ENCODE measurements at places on chromosomes 4 and X.
A peak's percentile ranks its signal among the peaks of the same experiment; 100 is the strongest.

- H3K4me3 ChIP-seq: no peak overlapping the region
- H3K4me1 ChIP-seq: no peaks in the 10 kb centered on the region
- H3K27me3 ChIP-seq: peaks cover 2% of the 10 kb centered on the region
These were observed 43.0 kb upstream of the PDLIM5 start for GRCh38 chr4:94408549-94409374.

DNA sequence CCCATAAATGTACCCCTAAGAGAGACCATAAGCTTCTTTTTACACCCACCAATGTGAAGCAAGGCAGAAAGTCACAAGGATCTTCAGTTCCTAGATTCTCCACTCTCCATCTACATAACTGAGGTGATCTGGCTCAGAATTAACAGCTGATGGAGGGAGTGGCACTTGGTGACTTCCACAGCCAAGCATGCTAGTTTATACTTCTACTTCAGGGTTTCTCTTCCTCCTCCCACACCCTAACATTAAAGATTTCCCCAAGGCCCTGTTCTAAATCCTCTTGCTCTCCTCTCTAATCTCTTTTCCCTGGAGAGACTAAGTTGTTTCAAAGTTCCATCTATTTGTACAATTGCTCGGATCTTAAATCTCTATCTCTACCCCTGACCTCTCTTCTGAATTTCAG, 81.1 kb downstream of the MBNL3 start:
- DNase-seq: no peak
- no peaks in the 10 kb centered on the region for H3K36me3 ChIP-seq
- no peak overlapping the region for H3K27ac ChIP-seq
- no peaks in the 10 kb centered on the region for H3K4me1 ChIP-seq

- H3K4me1 ChIP-seq: no peaks in the 10 kb centered on the region
- H3K36me3 ChIP-seq: no peaks in the 10 kb centered on the region
- no peaks in the 10 kb centered on the region for H3K27me3 ChIP-seq
- H3K27ac ChIP-seq: no peak overlapping the region
- no peak overlapping the region for H3K4me3 ChIP-seq
These were observed 14.4 kb downstream of the C4orf46 start for GRCh38 chr4:158657291-158657690.

GRCh38 chr4:37767546-37767945, 58.9 kb upstream of the PGM2 start:
- no peak overlapping the region for H3K4me3 ChIP-seq
- H3K4me1 ChIP-seq: no peaks in the 10 kb centered on the region
- no peaks in the 10 kb centered on the region for H3K27me3 ChIP-seq
- no peaks in the 10 kb centered on the region for H3K36me3 ChIP-seq
- H3K27ac ChIP-seq: no peak overlapping the region

DNA sequence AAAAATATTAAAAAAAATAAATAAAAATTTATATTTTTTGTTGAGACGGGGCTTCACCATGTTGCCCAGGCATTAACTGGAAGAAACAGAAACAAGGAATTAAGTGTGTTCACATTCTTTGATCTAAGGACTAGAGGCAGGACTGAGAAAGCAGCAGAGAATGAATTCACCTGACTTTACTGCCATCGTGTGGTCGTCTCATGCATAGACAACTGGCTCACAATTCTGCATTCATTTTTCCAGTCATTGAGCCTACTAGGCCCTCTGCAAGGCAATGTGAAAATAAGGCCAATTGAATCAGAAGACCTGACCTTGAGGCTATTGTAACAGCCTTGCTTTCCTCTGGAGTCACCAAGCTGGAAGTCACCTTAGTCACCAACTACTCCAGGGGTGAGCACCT, 37.4 kb downstream of the LHFPL1 start:
- no peaks in the 10 kb centered on the region for H3K4me1 ChIP-seq
- peak; percentile 67 for DNase-seq
- H3K27me3 ChIP-seq: peaks cover 3% of the 10 kb centered on the region

DNA sequence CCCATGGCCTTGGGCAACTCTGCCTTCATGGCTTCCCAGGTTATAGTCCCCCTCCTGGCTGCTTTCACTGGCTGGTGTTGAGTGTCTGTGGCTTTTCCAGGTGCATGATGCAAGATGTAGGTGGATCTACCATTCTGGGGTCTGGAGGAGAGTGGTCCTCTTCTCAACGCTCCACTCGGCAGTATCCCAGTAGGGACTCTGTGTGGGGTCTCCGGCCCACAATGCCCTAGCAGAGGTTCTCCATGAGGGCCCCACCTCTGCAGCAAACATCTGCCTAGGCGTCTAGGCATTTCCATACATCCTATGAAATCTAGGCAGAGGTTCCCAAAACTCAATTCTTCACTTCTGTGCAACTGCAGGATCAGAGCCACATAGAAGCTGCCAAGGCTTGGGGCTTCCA, 763.4 kb upstream of the EPHA5 start:
- H3K4me3 ChIP-seq: no peak overlapping the region
- DNase-seq: no peak
- H3K4me1 ChIP-seq: no peaks in the 10 kb centered on the region
- H3K27ac ChIP-seq: no peak overlapping the region
- H3K36me3 ChIP-seq: no peaks in the 10 kb centered on the region
- H3K27me3 ChIP-seq: no peaks in the 10 kb centered on the region

DNA sequence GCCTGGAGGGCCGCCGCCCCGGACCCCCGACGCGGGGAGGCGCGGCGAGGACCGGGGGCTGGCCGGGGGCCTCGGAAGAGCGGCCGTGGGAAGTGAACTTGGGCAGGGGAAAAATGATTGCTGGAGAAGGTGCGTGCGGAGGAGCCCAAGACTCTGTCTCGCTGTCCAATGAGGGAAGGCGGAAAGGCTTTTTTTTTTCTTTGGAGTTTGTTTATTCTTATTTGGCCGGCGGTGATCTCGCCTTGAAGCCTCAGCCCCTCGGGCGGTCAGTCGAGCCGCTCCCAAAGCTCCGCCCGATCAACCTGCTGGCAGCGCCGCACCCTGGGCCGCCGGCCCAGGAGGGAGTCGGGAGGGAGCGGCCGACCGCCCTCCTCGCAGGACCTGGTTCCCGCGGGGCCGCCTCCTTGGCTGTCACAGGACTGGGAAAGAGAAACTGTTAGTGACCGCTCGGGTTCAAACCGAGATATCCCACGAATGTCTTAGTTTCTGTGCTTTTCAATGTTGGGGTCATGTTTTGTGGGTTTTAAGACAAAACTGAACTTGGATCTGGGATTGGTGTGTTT, 2.5 kb downstream of the CPEB2 start:
- H3K27ac ChIP-seq: peak overlapping the region; percentile 88
- H3K36me3 ChIP-seq: no peaks in the 10 kb centered on the region
- no peak for DNase-seq

DNA sequence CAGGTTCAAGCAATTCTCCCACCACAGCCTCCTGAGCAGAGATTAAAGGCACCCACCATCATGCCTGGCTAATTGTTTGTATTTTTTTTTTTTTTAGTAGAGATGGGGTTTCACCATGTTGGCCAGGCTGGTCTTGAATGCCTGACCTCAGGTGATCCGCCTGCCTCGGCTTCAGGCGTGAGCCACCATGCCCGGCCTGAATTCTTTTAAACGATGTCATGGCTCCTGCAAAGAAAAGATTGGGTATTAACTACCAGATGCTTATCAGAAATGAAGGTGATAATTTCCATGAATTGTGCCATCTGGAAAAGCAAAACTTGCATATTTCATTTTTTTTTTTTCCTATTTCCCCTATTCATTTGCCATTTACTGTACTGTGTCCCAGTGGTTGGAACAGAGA, 195.7 kb upstream of the IGFBP7 start:
- H3K27ac ChIP-seq: no peak overlapping the region
- no peaks in the 10 kb centered on the region for H3K4me1 ChIP-seq
- H3K4me3 ChIP-seq: no peak overlapping the region
- no peaks in the 10 kb centered on the region for H3K27me3 ChIP-seq
- no peaks in the 10 kb centered on the region for H3K36me3 ChIP-seq

DNA sequence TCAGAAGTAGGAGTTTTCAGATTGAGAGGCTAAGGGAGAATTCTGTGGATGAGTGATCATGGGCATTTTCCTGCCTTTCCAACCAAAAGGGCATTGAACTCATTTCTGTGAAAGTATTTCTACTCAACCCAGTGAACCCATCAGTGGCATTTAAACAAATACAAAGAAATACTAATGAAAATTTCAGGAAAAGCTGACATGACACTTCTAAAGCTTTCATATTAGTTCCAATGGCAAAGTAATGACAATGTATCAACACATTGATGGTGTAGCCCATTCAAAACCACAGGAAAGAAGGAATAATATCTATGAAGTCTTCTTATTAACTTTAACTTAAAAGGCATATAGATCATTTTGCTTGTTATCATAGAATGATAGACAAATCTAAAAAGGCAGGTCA, 183.5 kb upstream of the ANXA10 start:
- H3K27ac ChIP-seq: no peak overlapping the region
- H3K4me1 ChIP-seq: no peaks in the 10 kb centered on the region
- no peaks in the 10 kb centered on the region for H3K27me3 ChIP-seq
- no peaks in the 10 kb centered on the region for H3K36me3 ChIP-seq
- H3K4me3 ChIP-seq: no peak overlapping the region

DNA sequence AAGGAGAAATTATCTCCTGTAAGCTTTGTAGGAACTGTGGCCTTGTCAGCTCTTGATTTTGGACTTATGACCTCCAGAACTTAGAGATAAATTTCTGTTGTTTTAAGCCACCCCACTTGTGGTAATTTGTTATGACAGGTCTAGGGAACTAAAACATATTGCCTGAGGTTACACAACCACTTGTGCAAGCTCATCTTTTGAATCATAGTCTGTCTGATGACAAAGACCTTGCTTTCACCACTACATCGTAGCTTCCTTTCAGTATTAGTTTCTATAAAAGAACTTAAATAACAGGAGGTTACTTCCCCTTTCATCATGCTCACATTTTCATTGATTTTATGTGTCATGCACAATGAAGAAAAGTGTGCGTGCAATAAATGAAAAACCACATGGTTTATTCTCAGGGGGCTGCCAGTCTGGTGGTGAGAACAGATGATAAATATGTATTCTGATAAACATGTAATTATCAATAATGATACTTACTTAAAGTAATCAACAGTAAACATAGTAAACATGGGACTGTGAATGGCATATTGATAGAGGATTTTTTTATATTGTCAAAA, 690.0 kb upstream of the HS3ST1 start:
- no peaks in the 10 kb centered on the region for H3K27me3 ChIP-seq
- H3K4me1 ChIP-seq: no peaks in the 10 kb centered on the region
- H3K4me3 ChIP-seq: no peak overlapping the region
- no peak for DNase-seq
- no peaks in the 10 kb centered on the region for H3K36me3 ChIP-seq

DNA sequence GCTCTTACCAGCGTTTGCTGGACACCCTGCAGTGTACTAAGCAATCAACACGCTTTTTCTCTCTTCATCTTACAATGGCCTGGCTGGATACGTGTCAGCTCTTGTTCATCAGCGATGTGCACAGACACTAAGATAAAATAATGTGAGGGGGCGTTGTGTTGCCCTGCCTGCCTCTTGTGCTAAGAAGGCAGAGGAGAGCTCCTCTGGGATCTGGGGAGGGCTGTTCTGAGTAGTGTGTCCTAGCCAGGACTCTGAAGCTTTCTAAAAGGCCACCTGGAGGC, 49.7 kb downstream of the NELFA start:
- H3K36me3 ChIP-seq: peaks cover 87% of the 10 kb centered on the region
- H3K27me3 ChIP-seq: no peaks in the 10 kb centered on the region
- DNase-seq: no peak
- no peak overlapping the region for H3K4me3 ChIP-seq
- no peak overlapping the region for H3K27ac ChIP-seq

- peaks cover 20% of the 10 kb centered on the region for H3K4me1 ChIP-seq
- H3K4me3 ChIP-seq: peak overlapping the region; percentile 43
- DNase-seq: no peak
- H3K27me3 ChIP-seq: peaks cover 84% of the 10 kb centered on the region
- no peaks in the 10 kb centered on the region for H3K36me3 ChIP-seq
- H3K27ac ChIP-seq: no peak overlapping the region
These were observed 3.0 kb downstream of the ZIC3 start for GRCh38 chrX:137568741-137569469.

DNA sequence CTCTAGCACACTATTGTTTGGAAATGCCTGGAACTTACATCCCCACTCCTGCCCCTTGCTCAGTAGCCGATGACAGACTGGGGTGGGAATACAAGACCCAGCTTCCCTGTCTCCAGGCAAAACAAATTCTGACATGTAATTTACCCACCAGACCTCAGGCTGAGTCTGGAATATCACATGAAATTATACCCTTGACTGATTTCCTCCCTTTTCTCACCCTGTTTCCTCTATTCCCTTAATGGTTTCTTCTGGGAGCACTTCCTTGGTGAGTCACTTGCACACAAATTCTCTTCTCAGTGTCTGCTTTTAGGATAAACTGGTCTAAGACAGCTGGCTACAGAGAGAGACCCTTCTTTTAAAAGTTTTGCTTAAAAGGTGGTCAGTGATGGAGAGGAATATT, 65.8 kb upstream of the DIPK2B start:
- H3K27ac ChIP-seq: no peak overlapping the region
- no peaks in the 10 kb centered on the region for H3K36me3 ChIP-seq
- H3K27me3 ChIP-seq: peaks cover 7% of the 10 kb centered on the region
- DNase-seq: no peak
- no peaks in the 10 kb centered on the region for H3K4me1 ChIP-seq

DNA sequence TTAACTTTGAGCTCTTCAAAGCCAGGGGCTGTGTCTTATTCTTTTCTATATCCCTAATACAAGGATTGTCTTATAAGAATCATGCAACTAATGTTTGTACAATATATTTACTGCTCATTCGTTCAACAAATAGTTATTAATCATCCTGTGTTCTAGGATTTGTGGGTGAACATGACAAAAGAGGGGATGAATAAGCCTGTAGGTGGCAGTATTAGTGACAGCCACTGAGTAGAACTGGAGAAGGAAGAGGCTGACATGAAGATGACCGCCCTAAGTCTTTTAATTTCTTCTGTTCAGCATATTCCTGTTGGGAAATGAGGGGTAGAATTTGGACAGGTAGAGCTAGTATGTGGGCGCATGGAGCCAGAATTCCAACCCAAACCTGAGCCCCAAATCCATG, 11.9 kb upstream of the LINC00632 start:
- H3K27ac ChIP-seq: no peak overlapping the region
- H3K36me3 ChIP-seq: no peaks in the 10 kb centered on the region
- H3K4me1 ChIP-seq: no peaks in the 10 kb centered on the region
- no peaks in the 10 kb centered on the region for H3K27me3 ChIP-seq
- no peak overlapping the region for H3K4me3 ChIP-seq

DNA sequence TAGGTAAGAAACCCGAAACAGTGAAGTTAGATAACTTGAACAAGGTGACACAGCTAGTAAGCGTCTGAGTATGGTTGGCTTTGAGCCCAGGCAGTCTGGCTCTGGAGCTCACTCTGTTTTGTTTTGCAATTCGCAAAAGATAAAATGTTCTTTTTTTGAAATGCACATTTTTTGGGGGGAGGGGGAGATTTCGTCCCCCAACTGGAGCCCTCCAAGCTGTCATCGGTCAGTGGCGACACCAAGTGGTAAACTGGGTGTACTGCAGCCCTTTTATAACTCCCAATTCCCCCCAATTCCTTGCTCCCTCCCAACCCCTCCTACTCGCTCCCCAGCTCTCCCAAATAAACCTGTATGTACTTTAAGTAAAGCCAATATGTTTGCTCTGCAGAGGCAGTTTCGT, 2.8 kb upstream of the CLCN5 start:
- no peak overlapping the region for H3K4me3 ChIP-seq
- no peaks in the 10 kb centered on the region for H3K36me3 ChIP-seq
- no peak overlapping the region for H3K27ac ChIP-seq
- H3K27me3 ChIP-seq: no peaks in the 10 kb centered on the region
- peaks cover 4% of the 10 kb centered on the region for H3K4me1 ChIP-seq
- no peak for DNase-seq
